ENCODE measurements at places on chromosomes 2 and 18.

GRCh38 chr2:50513724-50514123, 518.2 kb downstream of the NRXN1 start:
- DNase-seq = no peak

DNA sequence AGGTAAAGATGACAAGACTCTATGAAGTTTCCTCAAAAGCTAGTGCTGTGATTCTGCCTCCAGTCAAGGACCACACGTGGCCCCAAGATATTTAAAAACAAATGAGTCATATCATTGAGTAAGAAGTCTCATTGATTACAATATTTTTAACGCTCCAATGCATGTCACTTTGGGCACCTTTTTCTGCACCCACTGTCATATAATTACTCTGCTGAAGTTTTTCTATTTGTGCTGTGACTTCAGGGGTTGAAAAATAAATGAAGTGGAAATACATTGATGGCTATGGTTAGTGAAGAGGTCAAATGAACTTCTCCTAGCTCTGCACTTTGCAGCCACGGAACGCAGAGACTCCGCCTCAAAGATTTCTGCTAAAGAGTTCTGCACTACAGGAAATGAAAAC, 344.3 kb upstream of the KYNU start:
- DNase-seq = no peak

GRCh38 chr2:191474464-191474863, 203.5 kb upstream of the NABP1 start:
- no peak for DNase-seq

- DNase-seq = no peak
Measured at GRCh38 chr2:188966728-188967440, 7.3 kb upstream of the COL3A1 start.

GRCh38 chr2:121140734-121141133, 144.3 kb downstream of the TFCP2L1 start:
- DNase-seq = no peak

GRCh38 chr2:38000485-38001222, 75.3 kb downstream of the CYP1B1 start:
- DNase-seq = no peak

DNA sequence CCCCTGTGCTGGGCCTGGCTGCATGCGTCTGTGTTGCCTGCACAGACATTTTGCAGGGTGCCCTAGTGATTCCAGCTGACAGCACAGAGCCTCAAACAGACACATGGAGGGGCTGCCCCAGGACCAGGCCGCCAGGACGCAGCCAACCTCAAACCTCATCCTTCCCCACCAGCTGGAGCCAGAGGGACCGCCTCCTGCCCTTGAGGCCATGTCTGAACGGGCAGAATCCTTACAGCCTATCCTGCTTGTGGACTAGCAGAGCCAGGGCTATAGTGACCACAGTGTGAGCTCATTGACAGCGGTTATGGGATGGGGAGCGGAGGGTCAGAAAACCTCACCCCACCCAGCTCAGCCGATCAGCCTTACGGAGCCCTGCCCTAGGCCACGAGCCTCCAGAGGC, 22.4 kb downstream of the ODC1 start:
- no peak for DNase-seq

DNA sequence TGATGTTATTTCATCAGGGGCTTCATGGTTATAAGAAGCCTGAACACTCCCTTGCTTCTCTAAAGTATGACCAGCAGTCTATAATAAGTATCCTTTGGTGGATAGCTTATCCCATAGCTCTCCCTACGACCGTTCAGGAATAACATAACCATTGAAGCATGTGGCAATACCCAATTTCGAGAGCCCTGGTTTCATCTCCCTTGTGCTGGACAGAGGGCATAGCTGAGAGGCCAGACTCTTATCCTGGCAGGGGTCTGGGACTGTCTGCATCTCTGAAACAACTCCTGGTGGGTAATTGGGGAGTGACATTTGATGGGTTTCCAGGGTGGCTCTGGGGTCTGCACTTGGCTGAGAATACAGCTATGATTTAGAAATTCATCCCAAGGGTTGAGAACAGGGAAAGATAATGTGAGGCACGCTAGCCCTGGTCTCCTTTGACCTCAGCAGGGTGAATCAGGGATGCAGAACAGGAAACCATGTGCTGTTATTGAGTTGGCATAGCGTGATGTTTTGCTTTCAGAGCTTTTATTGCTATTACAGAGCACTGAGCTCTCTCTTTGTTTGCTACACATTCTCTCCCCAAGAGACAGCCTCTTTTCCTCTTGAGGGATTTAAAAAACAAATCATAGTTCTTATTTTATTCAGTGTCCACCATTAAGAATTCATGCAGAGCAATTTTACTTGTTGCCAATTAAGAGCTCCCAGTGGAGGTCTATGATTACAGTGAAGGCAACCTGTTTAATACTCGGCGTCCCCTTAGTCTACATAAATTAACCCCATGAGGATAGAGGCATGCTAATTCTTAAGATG, 274.5 kb downstream of the NCKAP5 start:
- no peak for DNase-seq

DNA sequence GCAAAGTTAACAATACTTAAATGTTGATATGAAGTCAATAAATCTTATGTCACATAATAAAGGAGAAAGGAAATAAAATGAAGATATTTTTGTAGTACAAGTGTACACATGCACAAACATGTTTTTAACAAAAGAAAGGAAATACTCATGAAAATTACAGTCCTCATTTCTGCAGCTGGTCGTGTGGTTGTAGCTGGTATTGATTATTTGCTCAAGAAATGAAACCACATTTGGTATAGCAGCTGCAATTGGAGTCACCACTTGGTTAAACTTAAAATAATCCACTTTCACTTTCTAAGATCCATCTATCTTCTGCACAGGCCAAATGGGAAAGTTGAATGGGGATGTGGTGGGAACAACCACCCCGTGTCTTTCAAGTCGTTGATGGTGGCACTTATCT, 580.5 kb upstream of the NRXN1 start:
- DNase-seq = no peak

GRCh38 chr2:16615246-16615645, 50.4 kb downstream of the CYRIA start:
- DNase-seq = no peak

- no peak for DNase-seq
Measured at GRCh38 chr18:51157215-51157614, 40.3 kb downstream of the MEX3C start.

GRCh38 chr2:30165050-30165520, 18.3 kb downstream of the YPEL5 start:
- peak; percentile 15 for DNase-seq

DNA sequence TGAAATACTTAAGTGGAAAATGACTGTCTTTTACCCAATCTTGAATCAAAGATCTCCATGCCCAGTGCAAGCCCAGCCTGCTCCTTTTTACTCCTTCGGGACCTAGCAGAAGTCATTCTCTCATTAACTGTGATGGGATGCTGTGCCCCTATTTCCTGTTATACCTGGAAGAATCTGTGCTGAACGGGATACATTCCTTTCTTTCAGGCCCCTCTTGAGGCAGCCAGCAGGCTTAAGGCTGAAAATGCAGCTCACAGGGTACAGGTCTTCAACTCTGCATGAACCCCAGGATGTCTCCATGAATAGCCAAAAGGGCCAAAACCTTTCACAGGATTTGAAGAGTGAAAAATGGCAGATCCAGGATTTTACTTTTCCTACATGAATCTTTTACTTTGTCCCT, 784.8 kb upstream of the KLHL29 start:
- DNase-seq = no peak

- no peak for DNase-seq
Measured at GRCh38 chr2:25690058-25690457, 16.7 kb upstream of the DTNB start.

DNA sequence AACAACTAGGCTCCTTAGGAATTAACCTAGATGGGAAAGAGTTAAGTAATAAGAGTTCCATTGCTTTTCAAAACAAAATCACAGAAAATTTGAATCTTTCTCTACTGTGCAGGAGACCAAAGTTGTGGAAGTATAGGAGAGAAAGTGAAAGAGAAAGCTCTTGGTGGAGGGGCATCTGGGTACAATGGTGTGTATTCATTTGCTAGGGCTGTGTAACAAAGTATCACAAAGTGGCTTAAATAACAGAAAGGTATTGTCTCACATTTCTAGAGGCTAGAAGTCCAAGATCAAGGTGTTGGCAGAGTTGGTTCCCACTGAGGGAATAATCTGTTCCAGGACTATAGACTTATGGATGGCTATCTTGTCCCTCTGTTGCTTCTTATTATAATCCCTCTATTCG, 50.5 kb upstream of the GORASP2 start:
- DNase-seq = no peak

GRCh38 chr2:153667475-153667874, 188.9 kb upstream of the RPRM start:
- no peak for DNase-seq

GRCh38 chr2:18611604-18612003, 22.2 kb upstream of the NT5C1B start:
- DNase-seq = no peak

GRCh38 chr2:105239924-105240323, 1.6 kb upstream of the GPR45 start:
- no peak for DNase-seq

DNA sequence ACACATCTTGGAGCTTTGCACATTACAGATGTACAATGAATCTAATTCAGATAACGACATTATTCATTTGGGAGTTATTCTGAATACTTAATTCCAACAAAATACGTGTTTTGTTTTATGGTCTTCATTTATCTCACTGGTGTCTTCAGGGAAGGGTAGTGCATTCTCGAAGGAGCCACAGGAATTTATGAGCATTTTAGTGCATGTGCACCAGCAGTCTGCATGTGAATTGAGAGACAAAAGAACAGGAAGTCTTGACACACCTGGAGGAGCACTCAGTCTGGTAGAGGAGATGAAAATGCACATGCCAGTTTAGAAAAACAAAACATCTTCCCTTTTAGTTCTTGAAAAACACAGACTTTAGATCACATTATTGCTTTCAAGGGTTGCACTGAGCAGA, 228.7 kb downstream of the LRATD1 start:
- no peak for DNase-seq

DNA sequence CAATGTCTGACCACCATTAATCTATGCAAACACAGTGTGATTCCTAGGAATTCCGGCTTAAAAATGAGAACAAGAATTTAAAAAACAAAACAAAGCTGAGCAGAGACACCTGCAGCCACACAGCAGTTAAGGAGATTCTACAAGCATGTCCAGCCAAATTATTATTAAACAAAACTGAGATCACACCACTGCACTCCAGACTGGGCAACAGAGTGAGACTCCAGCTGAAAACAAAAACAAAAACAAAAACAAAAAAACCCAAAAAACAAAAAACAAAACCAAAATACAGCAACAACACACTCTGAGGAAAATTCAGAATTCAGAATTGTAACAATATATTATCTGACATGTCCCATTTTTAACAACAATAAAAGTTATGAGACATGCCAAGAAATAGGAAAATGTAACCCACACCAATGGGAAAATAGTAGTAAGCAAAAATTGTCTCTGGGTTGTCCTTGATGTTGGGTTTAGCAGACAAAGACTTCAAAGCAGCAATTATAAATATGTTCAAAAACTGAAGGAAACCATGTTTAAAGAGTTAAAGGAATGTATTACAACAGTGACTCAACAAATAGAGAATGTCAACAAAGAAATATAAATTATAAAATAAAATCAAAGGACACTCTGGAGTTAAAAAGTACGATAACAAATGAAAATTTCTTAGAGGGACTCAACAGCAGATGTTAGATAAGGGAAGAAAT, 19.7 kb downstream of the MYOM1 start:
- no peak for DNase-seq

DNA sequence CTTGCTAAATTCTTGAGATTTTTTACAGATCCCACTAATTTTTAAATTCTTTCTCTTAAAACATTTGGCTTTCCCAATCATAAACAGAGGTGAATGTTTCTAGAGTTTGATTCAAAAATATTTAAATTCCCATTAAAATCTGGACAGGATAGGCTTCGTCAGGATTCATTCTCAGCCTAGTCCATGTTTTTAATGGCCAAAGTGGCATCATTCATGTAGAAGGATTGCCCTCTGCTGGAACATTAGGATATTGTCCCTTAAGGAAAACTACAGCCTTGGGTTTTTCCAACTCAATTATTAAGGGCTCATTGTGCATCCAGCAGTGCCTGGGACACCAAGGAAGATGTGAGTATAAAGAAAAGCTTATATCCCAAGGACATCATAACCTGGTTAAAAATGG, 71.7 kb downstream of the TPGS2 start:
- no peak for DNase-seq

- DNase-seq = no peak
Measured at GRCh38 chr18:73766910-73767515, 380.6 kb downstream of the FBXO15 start.

DNA sequence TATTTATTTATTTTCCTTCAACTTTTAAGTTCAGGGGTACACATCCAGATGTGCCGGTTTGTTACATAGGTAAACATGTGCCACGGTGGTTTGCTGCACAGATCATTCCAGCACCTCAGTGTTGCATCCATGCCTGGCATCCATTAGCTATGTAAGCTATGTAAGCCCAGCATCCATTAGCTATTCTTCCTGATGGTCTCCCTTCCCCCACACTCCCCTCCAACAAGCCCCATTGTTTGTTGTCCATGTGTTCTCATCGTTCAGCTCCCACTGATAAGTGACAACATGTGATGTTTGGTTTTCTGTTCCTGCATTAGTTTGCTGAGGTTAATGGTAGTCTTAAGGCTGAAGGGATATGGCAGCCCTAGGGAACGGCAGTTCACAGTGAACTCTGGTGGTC, 203.4 kb downstream of the CTNNA2 start:
- no peak for DNase-seq

- no peak for DNase-seq
Measured at GRCh38 chr2:39020383-39020782, 100.5 kb downstream of the SOS1 start.

- DNase-seq = no peak
Measured at GRCh38 chr2:43060390-43061016, 165.9 kb downstream of the ZFP36L2 start.

GRCh38 chr2:8511868-8512612, 169.8 kb upstream of the ID2 start:
- no peak for DNase-seq

GRCh38 chr18:46174342-46175041, 70.3 kb downstream of the HAUS1 start:
- peak; percentile 8 for DNase-seq

GRCh38 chr2:55154525-55155030, 77.5 kb downstream of the CLHC1 start:
- no peak for DNase-seq

- DNase-seq = no peak
Measured at GRCh38 chr2:192500550-192501200, 305.9 kb upstream of the TMEFF2 start.

Measured in stimulated activated CD4-positive, alpha-beta T cell treated with anti-CD3 and anti-CD28 coated beads, TNF-alpha, amount 100 ng/mL, for 1 hour (primary cell).